ENCODE measurements at places on chromosomes 13 and 19. TPM values are rescaled to one million over a fixed set of nuclear protein-coding genes. Genes with fewer than 3 reads are reported as not detected.
A peak's percentile ranks its signal among the peaks of the same experiment; 100 is the strongest.

GRCh38 chr19:14181906-14182305 lies 24.1 kb downstream of the ADGRL1 start:
- no peaks in the 10 kb centered on the region for H3K36me3 ChIP-seq
- H3K27me3 ChIP-seq: no peaks in the 10 kb centered on the region
- H3K4me1 ChIP-seq: no peaks in the 10 kb centered on the region
- no peak overlapping the region for H3K4me3 ChIP-seq
- no peak overlapping the region for H3K27ac ChIP-seq

- peaks cover 16% of the 10 kb centered on the region for H3K27me3 ChIP-seq
- H3K4me3 ChIP-seq: no peak overlapping the region
- H3K36me3 ChIP-seq: no peaks in the 10 kb centered on the region
- H3K4me1 ChIP-seq: no peaks in the 10 kb centered on the region
Observed at GRCh38 chr13:33752597-33752996, 65.4 kb upstream of the RFC3 start.

DNA sequence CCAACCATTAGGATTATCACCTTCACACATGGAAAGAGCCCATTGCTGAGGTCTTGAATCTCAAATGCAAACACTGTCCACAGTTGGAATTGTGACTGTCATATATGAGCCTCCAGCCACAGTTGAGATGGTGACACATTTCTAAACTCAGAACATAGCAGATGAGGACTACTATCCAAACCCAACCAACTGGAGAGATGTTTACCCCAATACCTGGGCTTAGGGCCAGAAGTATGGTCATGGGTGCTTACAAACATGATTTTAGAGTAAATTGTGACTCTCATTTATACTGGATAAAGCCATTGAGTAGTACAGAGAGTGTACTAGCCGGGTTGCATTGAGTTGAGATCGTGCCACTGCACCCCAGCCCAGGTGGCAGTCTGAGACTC lies 14.0 kb upstream of the ZNF681 start:
- no peak for DNase-seq
- no peaks in the 10 kb centered on the region for H3K27me3 ChIP-seq
- H3K36me3 ChIP-seq: peaks cover 69% of the 10 kb centered on the region
- H3K4me1 ChIP-seq: peaks cover 33% of the 10 kb centered on the region

DNA sequence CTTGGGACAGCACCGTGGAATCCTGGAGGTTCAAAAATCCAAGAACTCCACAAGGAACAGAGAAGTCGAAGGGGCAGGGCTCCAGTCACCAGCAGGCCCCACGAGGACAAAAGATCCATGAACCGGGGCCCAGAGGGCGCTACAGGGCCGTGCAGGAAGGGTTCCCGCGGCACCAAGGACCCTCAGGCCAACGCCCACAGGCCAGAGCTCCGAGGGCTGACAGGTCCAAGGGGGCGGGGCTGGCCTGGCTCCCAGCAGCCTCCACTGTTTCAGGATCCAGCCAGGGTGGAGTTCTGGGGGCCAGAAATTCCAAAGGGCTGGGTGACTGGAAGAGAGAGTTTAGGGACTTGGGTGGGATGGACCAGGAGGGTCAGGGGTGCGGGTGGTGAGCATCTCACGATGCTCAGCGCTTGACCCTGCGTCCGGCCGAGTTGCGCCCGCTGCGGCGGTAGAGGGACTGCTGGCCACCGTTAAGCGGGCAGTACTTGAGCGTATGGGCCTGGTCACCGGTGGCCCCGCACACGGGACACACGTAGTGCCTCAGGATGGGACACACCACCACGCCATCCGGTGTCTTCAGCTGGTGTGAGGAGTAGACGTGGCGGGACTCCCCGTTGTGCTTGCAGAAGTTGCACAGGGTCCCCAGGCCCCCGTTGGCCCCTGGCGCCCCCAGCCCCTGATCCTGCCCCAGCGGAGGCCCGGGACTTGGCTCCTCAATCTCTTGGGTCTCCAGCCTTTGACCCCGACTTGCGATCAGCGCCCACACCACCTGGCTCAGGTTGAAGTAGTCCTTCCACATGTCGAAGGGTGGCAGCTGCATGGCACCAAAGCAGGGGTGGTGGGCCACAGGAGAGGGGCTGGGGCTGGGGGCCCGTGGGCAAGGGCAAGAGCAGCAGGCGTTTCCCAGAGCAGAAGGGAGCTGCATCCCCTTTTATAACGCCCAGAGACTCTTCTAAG lies at the start of gene NANOS2:
NANOS2 (minus strand) TSS at position 905 of the 957 bp plus-strand sequence; CDS start at position 820, 85 bp downstream.
- H3K36me3 ChIP-seq: no peaks in the 10 kb centered on the region
- peaks cover 38% of the 10 kb centered on the region for H3K27me3 ChIP-seq
- peak; percentile 59 for DNase-seq

FAM216B gene
- total RNA-seq: not detected

GRCh38 chr13:99980201-99980823 lies 1.3 kb upstream of the ZIC2 start:
- no peak overlapping the region for H3K27ac ChIP-seq
- DNase-seq: peak; percentile 73
- H3K4me3 ChIP-seq: no peak overlapping the region
- H3K36me3 ChIP-seq: peaks cover 8% of the 10 kb centered on the region
- H3K27me3 ChIP-seq: peaks cover 68% of the 10 kb centered on the region

DNA sequence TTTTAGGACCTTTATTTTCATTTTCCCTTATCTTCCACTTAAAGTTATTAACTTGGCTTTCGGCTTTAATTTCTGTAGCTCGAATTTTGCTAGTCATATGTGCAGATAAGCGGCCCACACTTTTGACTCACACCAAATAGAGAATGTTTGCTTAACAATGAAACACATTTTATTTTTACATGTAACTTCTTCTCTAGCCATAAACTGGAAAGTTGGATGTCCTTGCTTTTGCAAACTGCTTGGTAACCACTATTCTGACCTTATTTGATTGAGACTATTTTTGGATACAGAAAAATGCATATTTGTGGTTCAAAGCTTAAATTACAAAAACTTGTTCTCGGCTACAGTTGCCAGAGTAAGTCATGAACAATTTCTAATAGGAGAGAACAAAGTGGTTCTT lies 600.0 kb downstream of the KCTD12 start:
- no peak for DNase-seq
- H3K27me3 ChIP-seq: no peaks in the 10 kb centered on the region
- H3K4me1 ChIP-seq: no peaks in the 10 kb centered on the region
- H3K4me3 ChIP-seq: no peak overlapping the region
- no peak overlapping the region for H3K27ac ChIP-seq

- no peak overlapping the region for H3K27ac ChIP-seq
- H3K4me1 ChIP-seq: peaks cover 19% of the 10 kb centered on the region
- no peaks in the 10 kb centered on the region for H3K27me3 ChIP-seq
- no peak overlapping the region for H3K4me3 ChIP-seq
- DNase-seq: peak; percentile 76
- H3K36me3 ChIP-seq: peaks cover 19% of the 10 kb centered on the region
Observed at GRCh38 chr19:6476155-6476895, 5.3 kb downstream of the DENND1C start.

ZNF763 gene
- total RNA-seq: 0.85 TPM

- no peaks in the 10 kb centered on the region for H3K4me1 ChIP-seq
- H3K36me3 ChIP-seq: no peaks in the 10 kb centered on the region
- no peak overlapping the region for H3K27ac ChIP-seq
- no peak overlapping the region for H3K4me3 ChIP-seq
Observed at GRCh38 chr13:40161351-40161810, 505.1 kb downstream of the FOXO1 start.

FAAP24 gene
- total RNA-seq: 6.7 TPM

DNA sequence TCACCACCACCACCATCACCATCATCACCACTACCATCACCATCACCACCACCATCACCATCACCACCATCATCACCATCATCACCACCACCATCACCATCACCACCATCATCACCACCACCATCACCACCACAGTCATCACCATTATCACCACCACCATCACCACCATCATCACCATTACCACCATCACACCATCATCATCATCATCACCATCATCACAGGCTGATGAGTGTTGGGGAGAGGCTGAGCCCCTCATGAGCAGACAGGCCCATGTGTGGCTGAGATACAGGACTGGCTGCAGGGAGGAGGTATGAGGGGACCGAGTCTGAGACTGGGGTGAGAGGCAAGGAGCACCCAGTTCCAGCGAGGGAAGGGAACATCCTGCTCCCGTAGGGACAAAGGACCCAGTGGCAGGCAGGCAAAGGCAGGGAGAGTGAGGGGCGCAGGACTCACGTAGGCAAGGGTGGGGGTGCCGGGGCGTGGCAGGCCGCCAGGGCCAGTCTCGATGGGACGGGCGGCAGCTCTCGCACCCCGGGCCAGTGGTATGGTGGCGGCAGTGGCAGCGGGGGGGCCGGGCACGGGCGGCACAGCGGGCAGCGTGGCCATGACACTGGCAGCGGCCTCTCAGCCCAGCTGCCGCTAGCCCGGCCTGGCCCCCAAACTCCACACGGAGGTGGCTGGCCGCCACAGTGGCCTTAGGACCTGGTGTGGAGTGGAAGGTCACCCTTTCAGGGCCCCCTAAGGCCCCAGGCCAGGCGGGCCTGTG lies 2.7 kb downstream of the NTN5 start:
- peaks cover 1% of the 10 kb centered on the region for H3K4me1 ChIP-seq
- H3K4me3 ChIP-seq: peak overlapping the region; percentile 38
- no peak for DNase-seq
- H3K27me3 ChIP-seq: no peaks in the 10 kb centered on the region
- peak overlapping the region; percentile 45 for H3K27ac ChIP-seq

Measured in activated CD8-positive, alpha-beta memory T cell treated with anti-CD3 and anti-CD28 coated beads, Interleukin-2, amount 10 ng/mL, durations not matched to agents 7 days and 5 days (primary cell).